Activated CD8-positive, alpha-beta T cell treated with anti-CD3 and anti-CD28 coated beads for 36 hours (primary cell): ENCODE measurements at places on chromosomes 7 and 10. TPM values are rescaled to one million over a fixed set of nuclear protein-coding genes. Genes with fewer than 3 reads are reported as not detected.

The AGAP5 gene
- 9.8 TPM for total RNA-seq

- no peak for DNase-seq
Measured at GRCh38 chr7:111827863-111828504, 265.7 kb upstream of the IMMP2L start.

GRCh38 chr7:134657526-134657925, 10.9 kb downstream of the BPGM start:
- DNase-seq, result no peak

GRCh38 chr10:27745732-27746396, at the start of gene MKX:
Gene MKX (minus strand): TSS chr10:27745819. CDS start chr10:27743415, 2,404 bp downstream.
- peak; percentile 53 for DNase-seq

GRCh38 chr10:33773886-33774480, 439.5 kb upstream of the NRP1 start:
- no peak for DNase-seq

- no peak for DNase-seq
Measured at GRCh38 chr7:26425655-26426054, 134.0 kb downstream of the SNX10 start.

The NDUFB2 gene
- total RNA-seq, result 159 TPM

GRCh38 chr7:112280267-112280666, 73.8 kb downstream of the ZNF277 start:
- DNase-seq, result no peak

DNA sequence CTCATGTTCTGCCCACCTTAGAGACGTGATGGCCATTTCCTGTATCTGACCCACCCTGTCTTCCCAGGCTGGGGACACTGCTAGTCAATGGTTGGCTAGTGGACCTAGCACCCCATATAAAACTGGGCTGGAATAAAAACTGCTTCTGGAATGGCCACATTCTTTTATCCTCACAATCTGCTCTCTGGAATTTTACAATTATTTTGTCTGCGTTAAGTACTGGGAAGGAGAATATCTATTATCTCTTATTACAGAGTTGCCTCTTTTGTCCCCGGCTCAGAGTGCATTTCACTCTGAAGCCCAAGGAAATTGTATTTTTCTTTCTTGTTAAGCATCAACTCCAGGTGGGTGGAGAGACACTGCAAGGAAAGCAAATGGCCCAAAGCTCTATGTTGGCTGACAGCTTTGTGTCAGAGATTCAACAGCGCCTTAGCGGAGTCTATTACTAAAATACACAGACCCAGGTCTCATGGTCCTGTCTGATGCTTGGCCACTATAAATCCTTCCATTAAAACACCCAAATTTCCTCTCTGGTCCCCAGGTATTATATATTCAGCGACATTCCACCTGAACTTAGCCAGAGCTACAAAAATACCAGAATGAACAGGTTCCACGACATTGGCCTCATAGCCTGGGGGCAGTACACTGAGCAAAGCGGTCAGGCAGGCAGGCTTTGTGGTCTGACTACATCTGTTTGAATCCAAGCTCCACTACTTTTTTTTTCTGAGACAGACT, 121.7 kb downstream of the PRPF18 start:
- no peak for DNase-seq

DNA sequence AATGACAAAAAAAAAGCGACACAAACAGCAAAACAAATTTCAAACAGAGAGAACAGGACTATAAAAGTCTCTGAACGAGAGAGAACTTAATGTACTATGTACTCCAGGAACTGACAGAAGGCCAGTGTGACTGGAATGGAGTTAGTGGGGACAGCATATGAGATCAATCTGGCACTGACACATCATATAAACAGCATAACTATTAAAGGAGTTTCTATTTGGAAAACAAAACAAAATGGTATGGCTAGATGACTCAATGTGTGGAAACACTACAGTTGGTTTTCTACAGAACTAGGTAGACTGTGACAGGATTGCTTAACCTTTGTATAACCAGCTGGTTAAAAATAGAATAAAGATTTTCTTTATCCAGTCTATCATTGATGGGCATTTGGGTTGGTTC, 232.9 kb upstream of the KAT6B start:
- no peak for DNase-seq

DNA sequence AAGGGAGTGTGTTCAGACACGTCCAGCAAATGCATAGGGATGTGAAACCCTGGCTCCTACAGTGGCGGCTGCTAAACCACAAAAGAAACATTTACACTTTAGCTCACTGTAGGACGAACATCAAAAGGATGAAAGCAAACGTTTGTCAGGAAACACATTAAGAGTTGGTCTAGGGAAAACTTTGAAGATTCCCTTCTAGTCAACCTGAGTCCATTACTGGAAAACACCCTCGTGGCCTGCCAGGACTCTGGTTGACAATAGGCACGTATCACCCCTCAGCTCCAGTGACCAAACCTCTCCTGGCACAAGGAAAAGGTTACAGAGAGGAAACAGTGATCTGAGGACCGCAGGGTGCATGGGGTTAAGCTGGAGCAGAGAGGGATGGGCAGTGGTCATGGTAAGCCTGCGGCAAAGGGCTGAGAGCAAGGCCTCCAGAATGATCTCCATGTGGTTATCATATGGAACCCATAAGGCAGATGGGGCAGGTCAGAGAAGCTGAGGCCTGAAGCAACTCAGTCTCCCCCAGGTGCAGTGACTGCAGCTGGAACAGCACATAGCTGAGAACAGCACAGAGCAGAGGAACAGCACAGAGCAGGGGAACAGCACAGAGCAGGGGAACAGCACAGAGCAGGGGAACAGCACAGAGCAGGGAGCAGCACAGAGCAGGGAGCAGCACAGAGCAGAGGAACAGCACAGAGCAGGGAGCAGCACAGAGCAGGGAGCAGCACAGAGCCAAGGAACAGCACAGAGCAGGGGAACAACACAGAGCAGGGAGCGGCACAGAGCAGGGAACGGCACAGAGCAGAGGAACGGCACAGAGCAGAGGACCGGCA, 49.9 kb downstream of the CHST15 start:
- peak; percentile 32 for DNase-seq

GRCh38 chr7:69780379-69780778, 182.1 kb downstream of the AUTS2 start:
- DNase-seq, result no peak

DNA sequence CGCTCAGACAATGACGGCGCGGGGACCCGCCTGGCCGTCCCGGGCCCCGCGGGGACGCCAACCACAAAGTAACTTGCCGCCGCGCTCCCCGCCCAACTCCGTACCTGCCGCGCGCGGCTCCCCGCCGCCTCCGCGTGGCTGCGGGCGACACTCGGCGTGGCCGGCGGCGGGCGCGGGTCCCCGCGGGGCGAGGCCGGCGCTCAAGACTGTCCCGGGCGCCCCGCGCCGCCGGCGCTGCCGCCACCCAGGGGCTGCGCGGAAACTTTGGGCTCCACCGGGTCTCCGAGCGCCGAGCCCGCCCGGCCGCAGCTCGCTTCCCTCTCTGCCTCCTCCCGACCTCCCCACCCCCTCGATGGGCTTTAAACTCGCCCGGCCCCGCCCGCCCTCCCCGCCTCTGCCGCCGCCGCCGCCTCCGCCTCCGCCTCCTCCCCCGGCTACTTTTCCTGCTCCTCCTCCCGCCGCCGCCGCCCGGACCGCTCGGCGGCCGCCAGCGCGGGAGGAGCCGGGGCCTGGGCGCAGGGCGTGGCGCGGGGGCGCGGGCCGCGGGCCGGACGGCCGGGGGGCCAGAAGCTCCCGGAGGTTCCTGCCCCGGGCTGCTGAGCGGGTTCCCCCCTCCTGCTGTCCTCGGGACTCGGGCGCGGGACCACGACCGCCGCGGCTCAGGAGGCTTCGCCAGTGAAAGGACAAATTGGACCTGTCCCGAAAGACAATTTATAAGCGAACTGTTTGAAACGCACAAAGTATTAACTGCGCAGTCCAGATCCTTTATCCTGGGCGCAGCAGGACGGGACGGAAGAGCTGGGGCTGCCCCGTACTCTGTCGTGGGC, 10.6 kb upstream of the GRB10 start:
- DNase-seq, result peak; percentile 16

DNA sequence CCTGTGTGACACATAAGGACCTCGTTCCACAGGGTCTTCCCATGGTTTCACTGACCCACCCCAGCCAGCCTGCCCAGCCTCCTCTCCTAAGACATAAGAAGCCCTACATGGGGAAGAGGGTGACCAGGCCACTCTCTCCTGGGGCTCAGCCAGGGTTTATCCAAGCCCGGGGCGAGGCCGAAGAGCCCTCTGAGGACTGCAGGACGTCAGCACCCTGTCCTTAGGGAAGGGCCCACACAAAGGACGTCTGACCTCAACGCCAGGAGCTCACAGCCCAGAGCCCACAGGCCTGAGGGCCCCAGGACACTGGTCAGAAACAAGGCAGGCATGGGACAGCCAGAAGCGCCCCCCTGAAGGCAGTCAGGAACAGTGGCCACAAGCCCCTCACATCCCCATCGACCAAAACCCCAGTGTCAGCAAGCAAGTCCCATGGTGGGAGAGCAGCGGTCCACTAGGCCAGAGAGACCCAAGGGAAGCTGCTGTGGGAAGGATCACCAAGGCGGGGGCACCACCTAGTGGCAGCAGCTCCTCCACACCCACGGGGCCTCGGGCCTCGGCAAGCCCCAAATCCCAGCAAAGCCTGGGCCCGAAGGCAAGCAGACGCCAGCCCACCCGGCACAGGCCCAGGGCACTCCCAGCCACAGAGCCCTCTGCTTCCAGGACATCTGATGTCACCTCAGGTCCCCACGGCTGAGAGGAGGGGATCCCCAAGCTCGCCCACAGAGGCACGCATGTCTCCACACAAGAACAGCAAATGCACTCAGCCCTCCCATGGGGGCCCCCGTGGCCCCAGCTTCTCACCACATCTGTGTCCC, 23.4 kb downstream of the MAD1L1 start:
- DNase-seq, result peak; percentile 65

The SLC13A1 gene
- not detected for total RNA-seq

- no peak for DNase-seq
Measured at GRCh38 chr7:116161728-116162127, 48.6 kb upstream of the TES start.

The CRHR2 gene
- not detected for total RNA-seq

DNA sequence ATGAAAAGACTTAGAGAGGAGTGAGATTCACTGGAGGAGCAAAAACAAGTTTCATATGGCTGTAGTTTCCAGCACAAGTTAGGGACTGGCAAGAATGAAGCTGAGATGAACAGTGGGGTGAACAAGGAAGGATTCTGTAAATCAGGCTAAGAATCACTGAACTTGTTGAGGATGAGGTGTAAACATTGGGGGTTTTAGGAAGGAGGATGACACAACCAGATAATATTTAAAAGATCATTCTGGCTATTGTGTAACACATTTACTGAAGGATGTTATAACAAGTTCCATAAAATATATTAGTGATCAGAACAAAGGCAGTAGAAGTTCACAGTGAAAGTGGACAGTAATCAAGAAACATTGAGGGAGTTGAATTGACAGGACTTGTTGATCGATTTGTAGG, 68.9 kb downstream of the CD36 start:
- no peak for DNase-seq

GRCh38 chr10:98321186-98321780, 53.3 kb upstream of the LOXL4 start:
- DNase-seq, result no peak

DNA sequence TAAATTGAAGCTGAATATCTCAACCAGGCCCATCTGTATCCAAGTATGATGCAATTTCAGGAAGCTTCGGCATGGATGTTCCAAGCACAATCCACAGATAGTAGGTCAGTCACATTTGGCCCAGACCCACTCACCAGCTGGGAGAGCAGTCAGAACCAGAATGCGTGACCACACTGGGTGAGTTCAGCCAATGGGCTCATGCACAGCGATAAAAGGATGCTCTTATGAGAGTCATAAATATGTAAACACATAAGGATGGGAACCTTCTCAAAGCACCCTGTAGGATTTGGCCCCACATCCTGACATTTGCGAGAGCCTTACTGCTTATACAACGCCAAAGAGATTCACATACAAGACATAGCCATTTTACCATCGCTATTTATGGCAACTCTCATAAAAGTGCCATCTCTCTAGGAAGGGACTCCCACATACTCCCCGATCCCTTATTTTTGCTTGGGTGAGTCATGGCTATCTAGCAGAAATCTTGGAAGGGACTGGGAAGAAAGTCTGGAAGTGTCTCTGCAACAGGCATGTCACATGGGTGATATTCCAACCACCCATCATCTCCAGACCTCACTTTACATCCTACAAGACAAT, 3.0 kb downstream of the AFAP1L2 start:
- no peak for DNase-seq
